ENCODE measurements at places on chromosomes 5 and 9. TPM values are rescaled to one million over a fixed set of nuclear protein-coding genes. Genes with fewer than 3 reads are reported as not detected.

The SPINK6 gene
- not detected for total RNA-seq

The ACTL7B gene
- not detected for total RNA-seq

The GLIPR2 gene
- total RNA-seq = 14.5 TPM

The ORM2 gene
- not detected for total RNA-seq

The RXFP3 gene
- total RNA-seq = not detected
